SK-N-SH (cell line): ENCODE measurements at places on chromosomes 3 and 15.

DNA sequence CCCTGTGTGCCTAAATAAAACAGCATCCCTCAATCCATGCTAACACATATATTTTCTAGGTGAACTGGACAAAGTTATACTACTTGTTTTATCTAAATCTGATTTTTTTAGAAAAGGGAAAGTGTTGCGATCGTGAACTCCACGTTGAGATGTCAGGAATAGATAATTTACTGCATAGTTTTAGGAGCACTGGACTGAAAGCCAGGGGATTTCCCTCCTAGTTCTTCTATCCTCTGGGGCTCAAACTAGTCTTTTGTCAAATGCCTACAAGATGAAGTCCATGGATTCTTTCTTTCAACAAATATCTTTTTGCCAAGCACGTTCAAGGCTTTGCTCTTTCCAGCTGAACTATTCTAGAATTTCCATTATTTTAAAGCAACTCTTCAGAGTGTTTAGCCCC, 617 bp upstream of the HPS3 start:
- DNase-seq, result no peak

DNA sequence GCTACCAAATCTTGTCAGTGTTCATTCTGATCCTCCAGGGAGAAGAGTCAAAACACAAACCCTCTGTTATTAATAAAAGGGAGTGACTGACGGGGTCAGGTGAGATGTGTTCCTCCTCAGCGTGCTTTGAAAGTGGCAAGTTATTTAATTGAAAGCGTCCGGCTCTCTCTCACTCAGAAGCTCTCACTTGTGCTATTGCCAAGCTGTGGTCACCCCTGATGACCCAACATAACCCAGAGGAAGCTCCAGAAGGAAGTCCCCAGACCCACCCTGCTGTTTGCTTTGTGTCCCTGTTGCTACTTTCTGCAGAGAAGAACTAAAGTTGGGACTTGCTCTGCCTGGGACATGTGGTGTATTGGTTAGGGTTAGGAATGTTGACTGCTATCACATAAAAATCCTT, 235.6 kb downstream of the EDEM1 start:
- DNase-seq, result no peak

GRCh38 chr15:79620112-79620857, 188.1 kb downstream of the MINAR1 start:
- no peak for DNase-seq

DNA sequence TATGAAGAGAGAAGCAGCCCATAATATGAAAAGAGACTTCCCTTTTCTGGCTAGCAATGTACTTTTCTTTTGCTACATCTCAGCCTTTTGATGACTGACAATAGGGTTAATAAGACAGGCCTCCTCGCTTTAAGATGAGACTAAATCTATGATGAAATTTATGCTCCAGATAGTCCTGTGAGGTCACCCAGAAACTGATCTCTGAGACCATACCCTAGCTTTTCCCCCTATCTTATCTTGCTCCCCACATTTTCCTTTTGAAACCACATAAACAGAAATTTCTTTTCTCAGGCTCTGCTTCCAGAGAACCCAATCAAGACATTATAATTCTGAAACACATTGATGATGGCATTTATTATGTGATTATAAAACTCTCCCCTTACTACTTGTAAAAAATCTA, 168.8 kb upstream of the CADM2 start:
- no peak for DNase-seq

DNA sequence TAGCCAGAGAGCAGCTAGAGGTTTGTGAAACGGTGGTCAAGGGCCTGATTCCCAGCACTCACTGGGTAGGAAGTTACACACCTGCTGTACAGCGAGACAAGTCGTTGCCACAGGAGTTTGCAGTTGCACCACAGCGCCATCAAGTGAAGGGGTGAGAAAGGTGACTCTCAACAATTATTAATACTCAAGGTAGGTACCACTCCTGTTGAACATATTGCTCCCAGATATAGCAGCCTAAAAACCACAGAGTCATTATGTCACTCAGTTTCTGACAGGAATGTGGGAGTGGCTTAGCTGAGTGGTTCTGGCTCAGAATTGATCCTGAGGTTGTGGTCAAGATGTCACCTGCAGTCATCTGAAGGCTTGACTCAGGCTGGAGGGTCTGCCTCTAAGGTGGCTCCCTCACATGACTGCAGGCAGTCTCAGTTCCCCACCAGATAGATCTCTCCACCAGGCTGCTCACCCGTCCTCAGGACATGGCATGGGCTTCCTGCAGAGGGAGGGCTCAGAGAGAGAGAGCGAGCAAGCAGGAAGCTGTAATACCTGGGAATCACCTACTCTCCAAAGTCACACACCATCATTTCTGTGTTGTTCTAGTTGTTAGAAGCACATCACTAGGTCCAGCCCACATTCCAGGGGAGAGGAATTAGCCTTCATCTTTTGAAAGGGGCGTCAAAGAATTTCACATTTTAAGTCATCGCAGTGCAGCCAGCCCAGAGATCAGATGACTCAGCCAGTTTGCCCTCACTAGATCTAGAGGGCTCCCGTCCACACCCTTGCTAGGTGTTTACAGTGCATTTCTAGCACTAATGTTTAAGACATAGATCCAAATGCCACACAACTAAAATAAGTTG, 17.0 kb upstream of the ANO10 start:
- no peak for DNase-seq

DNA sequence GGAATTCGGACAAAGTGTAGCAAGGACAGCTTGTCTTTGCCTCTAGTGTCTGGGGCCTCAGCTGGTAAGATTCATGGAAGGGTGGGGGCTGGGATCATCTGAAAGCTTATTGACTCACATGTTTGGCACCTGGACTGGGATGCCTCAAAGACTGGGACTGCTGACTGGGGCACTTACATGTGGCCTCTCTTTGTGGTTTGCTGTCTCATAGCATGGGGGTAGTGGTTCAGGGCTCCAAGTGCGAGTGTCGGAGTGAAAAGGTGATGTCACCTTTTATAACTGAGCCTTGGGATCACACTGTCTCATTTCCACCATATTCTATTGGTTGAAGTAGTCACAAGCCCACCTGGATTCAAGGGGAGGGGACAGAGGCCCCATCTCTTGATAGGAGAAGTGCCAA, 6.8 kb downstream of the MFSD1 start:
- DNase-seq, result no peak

GRCh38 chr3:121418182-121418581, 127.6 kb downstream of the POLQ start:
- DNase-seq, result no peak

GRCh38 chr3:120280566-120280965, 4.5 kb downstream of the GPR156 start:
- no peak for DNase-seq

DNA sequence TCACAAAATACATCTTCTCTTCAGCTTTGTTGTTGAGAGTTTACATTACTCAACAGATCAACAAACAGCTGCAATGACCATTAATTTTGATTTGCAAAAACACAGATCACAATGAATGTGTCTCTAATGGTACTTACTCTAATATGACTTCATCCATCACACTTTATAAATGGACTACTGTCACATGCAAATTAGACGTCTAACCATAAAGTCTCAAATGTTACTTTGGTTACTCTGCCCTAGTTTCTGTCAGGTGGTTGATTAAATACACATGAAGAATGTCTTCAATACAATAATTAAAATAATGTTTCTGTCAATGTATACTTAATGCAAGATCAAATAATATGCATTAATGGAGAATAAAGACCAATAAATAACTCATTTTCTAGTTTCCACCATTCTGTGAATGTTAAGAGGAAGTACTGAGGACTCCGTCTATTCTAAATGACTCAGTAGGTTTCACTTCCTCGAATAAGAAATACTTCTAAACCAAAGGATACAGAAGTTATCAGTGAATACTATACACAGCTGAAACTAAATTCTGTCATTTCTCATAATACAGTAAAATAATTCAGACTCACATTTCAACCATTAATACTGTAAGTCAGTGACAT, 145.8 kb downstream of the CBLB start:
- DNase-seq, result no peak

GRCh38 chr3:192063570-192063969, 602.6 kb downstream of the PYDC2 start:
- DNase-seq, result peak; percentile 1

- DNase-seq, result no peak
Observed at GRCh38 chr3:170709046-170709445, 123.2 kb upstream of the SLC7A14 start.

DNA sequence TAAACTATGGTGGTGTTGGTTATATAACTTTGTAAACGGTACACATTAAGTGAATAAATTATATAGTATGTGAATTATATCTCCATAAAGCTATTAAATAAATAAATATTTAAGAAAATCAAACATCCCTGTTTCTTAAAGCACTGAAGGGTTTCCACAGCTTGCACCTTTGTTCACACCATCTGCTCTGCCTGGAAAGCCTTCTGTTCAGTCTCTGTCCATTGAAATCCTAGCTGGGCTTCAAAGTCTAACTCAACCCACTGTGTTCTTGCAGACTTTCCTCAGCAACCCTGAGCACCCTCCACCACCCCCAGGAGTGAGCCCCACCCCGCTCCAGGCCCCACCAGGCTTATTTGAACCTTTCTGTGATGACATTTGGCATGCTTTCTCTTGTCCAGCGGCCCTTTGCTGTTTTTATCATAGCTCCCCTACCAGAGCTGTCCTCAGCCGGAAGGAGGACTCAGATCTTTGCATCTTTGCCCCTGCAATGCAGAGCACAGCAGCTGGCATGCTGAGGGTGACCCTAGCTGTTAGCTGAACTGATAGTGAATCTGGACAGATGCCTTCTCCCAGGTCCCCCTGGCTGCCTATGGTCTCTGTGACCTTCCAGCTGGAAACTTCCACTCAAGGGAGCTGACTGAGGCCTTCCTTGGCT, 105.2 kb downstream of the DAPK2 start:
- peak; percentile 48 for DNase-seq

- DNase-seq, result no peak
Observed at GRCh38 chr3:105101603-105102002, 265.1 kb upstream of the ALCAM start.

DNA sequence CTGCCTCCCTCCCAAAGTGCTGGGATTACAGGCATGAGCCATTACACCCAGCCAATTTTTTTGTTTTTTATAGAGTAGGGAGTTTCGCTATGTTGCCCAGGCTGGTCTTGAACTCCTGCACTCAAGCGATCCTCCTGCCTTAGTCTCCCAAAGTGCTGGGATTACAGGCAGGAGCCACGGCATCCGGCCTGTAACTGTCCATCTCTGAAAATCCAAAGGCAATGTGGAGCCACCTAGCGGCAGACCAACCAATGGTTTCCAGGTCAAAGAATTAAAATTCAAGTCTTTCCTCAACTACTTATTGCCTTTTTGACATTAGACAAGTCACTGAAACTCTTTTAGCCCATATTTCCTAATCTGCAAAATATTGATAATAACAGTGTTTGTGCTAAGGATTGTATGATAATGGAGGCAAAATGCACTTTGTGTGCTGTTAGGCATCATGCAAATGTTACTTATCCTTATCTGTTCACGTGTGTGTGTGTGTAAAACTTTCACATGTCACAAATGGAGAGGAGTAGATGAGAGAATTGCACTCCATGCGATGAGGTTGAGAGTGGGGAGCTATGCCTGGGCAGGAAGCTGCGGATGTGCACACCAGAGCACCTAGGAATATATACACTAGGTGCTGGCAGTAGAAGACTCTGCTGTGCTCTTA, 48.7 kb downstream of the COL8A1 start:
- DNase-seq, result peak; percentile 32

DNA sequence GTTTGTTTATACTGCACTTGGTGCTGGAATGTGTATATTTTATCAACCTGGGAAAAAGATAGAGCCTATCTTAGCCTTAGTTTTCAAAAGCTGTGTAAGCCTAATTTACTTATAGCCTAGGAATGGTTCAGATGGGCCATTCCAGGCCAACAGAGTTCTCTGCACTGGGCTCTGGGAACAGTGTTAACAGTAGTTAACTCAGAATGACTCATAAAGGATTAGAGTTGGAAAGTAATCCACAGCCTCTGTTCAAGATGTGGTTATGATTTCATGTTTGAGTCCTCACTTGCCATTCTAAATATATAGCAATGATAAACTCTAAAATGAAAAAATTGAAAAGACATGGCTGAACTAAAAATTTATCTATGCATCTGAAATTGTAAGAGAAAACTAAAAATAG, 22.6 kb upstream of the PEX5L start:
- DNase-seq, result no peak

GRCh38 chr15:78104119-78104479, 11.7 kb downstream of the SH2D7 start:
- DNase-seq, result no peak

GRCh38 chr3:184366619-184367289, 5.2 kb downstream of the POLR2H start:
- DNase-seq, result no peak

DNA sequence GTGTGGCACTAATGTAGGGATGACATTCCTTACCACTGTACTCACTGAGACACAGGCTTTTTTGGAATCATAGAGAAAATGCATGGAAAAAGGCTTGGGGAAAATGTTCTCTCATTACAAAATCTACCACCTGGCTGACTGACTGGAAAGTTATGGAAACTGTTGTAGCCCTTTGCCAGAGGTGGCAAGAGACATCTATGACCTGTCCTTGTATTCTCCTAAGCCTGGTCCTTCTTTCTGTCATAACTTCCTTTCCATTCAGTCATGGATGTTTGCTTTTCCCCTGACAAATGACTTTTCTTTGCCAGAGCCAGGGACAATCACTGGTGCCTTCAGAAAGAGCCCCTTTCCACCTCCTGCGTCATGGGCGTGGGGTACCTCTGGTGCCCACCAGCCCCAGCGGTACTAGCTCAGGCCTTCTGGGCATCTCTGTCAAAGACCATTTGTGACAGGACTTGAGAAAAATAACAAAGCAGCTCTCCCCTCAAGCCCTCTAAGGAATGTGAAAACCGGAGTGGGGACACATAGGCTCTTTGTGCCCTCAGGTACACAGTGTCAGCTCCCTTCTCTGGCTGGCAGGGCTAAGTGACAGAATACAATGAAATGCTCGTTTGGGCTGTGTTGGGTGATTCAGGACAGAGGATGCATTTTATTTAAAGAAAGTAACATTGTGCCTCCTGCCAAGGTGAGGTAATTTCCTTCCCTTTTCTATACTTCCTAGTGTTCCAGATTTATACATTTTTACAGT, 381.1 kb upstream of the RASGRP1 start:
- DNase-seq, result no peak

DNA sequence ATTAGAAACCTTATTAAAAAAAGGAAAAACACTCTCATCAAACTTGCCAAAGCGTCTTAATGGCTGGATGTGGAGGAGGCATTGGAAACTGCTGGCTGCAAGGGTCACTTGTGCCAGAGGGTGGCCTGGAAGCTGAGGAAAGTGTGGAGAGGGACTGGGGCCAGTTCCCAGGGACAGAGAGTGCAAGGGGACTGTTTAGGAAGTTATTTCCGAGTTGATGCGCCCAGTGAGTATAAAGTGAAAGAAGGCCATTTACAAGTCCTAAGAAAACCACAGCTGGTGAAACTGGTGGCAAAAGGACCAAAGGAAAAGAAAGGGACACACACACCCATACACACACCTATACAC, 7.2 kb upstream of the KCTD6 start:
- no peak for DNase-seq

GRCh38 chr15:98774756-98775497, 126.6 kb downstream of the IGF1R start:
- no peak for DNase-seq

DNA sequence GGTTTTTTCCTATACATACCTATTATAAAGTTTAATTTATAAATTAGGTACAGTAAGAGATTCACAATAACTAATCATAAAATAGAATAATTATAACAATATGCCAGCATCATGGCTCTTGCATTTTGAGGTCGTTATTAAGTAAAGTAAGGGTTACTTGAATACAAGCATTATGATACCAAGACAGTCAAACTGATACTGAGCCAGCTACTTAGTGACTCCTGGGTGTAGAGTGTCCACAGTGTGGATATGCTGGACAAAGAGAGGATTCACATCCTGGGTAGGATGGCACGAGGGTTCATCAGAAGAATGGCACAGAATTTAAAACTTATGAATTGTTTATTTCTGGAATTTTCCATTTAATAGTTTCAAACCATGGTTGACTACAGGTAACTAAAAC, 157.2 kb upstream of the IL12A start:
- no peak for DNase-seq
